ENCODE measurements at places on chromosomes 16 and 17.
A peak's percentile ranks its signal among the peaks of the same experiment; 100 is the strongest.

GRCh38 chr17:50676065-50676975, 31.4 kb downstream of the ANKRD40 start:
- DNase-seq, result no peak

GRCh38 chr16:56776562-56776961, 46.6 kb downstream of the NUP93 start:
- DNase-seq, result no peak

DNA sequence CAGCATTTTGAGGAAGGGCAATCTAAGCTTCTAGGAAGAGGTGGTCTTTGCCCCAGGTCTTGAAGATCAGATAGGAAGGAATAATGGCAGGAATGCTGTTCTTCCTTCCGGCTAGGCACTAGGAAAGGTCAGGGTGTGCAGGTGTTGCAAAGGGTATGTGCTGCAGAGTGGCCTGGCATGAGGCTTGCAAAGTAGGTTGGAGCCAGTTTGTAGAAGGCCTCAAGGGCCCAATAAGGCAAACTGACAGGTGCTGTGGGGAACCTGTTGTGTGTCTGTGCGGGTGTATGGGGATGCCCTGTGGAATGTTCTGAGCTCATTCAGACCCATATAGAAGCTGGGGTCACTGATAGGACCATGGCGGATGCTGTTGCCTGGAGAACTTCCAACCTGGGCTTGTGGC, 12.7 kb downstream of the MSI2 start:
- DNase-seq, result no peak

DNA sequence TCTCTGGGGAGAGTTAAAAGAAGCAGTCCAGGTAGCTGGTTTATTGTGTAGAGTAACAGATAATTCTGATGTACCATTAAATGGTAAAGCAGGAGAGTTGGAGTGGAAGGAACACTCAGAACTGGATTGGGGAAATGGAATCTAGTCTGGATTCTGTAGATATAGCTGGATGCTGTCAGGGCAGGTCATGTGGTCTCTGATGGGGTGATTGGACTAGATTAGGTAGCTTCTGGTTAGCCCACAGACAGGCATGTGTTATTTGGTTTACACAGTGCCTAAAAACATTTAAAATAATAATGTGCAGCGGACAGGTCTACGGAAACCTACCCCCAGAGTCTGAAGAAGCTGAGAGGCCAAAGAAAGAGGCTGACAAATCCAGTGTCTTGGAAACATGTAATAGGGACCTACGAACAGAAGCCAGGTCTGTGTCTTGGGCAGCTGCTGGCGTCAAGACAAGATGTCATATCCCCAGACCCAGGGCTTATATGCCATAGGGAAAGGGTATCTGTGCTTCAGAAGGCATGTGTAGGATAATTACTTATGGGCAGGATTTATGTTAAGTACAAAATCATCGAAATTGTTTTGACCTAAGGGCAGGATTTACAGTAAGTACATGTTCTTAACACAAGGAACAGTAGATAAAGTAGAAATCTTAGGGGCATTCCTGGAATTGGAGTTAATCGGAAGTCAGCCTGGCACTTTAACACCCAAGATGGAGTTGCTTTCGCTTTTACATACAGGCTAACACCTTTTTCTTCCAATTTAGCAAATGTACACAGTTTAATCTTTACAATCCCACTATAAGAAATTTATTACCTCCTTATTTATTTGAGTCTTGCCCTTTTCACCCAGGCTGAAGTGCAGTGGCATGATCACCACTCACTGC, 12.4 kb downstream of the LUC7L3 start:
- DNase-seq, result no peak

- DNase-seq, result no peak
Observed at GRCh38 chr17:81252987-81253329, 13.8 kb downstream of the NDUFAF8 start.

DNA sequence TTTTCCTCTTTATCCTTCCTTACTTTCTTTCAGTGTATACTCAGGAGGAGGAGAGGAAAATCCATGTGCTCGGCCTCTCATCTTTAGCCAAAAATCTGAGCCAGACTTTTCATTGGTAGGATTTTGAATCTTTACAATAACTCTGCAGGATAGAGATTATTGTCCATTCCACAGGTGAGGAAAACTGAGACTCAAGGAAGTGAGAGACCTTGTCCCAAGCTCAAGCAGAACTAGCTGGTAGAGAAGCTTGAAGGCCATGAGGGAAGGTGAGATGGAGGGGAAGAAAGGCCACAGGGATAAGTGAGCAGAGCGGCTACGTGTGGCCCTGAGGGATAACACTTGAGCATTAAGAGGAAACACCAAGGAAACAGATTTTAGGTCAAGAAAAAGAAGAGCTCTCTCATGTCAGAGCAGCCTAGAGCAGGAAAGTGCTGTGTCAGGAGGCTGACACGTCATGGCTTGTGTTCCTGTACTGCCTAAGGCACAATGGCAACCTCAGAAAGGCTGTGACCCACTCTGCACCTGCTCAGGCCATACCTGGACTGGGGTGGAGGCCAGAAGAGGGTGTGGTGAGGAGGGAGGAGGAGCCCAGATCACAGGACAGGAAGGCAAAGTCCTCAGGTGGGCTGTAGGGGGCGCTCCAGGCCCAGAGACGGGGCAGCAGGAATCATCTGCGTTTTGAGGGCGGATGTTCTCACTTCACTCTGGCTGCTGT, 11.9 kb downstream of the MT4 start:
- DNase-seq, result peak; percentile 10

- DNase-seq, result no peak
Observed at GRCh38 chr17:35315971-35316370, 57.5 kb downstream of the SLFN11 start.

GRCh38 chr17:71208111-71208704, 912.6 kb upstream of the SOX9 start:
- no peak for DNase-seq

GRCh38 chr16:27425961-27426360, 24.0 kb downstream of the IL21R start:
- DNase-seq, result no peak
